Caki2 (cell line): ENCODE measurements at places on chromosomes 2 and 18. TPM values are rescaled to one million over a fixed set of nuclear protein-coding genes. Genes with fewer than 3 reads are reported as not detected.

The ALKAL2 gene
- total RNA-seq = 2.0 TPM in 1 of 2 replicates, not detected in the other

The SCN1A gene
- 0.03 TPM in 1 of 2 replicates, not detected in the other for total RNA-seq

The ERICH2 gene
- total RNA-seq = not detected in 2 replicates

The RPL37A gene
- 1,019 and 1,358 TPM in 2 replicates for total RNA-seq

The CHRNG gene
- total RNA-seq = not detected in 2 replicates

The ASB18 gene
- not detected in 2 replicates for total RNA-seq

The C18orf54 gene
- total RNA-seq = 5.6 and 23.0 TPM in 2 replicates

The ZNF142 gene
- total RNA-seq = 1.4 and 5.4 TPM in 2 replicates

GRCh38 chr2:124652099-124652498 is 627.0 kb downstream of the CNTNAP5 start:
- no peak for DNase-seq

DNA sequence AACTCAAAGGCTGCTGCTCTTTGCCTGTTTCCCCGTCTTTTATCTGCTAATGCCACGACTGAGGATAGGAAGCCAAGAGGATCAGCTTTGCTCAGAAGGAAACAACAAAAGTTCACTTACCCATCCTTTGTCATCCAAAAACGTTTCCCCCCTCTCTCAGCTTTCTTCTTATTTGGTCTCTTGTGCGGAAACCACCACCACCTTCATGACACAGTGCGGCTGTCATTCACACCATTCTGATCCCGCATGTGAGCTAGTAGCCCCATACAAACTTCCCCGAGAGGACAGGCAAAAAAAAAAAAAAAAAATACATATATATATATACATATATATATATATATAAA is 656 bp downstream of the LRRTM4 start:
- DNase-seq = no peak

- peak; percentile 65 for DNase-seq
Observed at GRCh38 chr18:5197032-5197434, at the start of gene AKAIN1. AKAIN1 (minus strand) TSS chr18:5197257; CDS start chr18:5197053, 204 bp downstream.

GRCh38 chr2:207813221-207813916 is 43.7 kb upstream of the FZD5 start:
- no peak for DNase-seq

DNA sequence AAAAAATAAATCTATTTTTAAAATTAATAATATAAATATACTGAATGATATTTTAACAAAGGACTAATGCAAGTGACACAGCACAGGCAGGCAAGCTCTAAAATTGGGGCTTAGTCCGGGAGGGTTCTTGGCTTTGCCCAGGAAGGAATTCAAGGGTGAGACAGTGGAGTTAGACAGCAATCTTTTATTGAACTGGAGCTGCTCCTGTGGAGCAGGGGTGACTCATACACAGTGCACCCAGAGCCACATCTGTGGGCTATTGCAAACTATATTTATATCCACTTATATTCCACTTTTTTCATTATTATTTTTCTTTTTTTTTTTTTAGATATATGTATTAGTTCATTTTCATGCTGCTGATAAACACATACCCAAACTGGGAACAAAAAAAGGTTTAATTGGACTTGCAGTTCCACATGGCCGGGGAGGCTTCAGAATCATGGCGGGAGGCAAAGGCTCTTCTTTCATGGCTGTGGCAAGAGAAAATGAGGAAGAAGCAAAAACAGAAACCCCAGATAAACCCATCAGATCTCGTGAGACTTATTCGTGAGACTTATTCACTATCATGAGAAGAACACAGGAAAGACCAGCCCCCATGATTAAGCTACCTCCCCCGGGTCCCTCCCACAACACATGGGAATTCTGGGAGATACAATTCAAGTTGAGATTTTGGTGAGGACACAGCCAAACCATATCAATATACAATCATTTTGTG is 437.1 kb downstream of the BCL11A start:
- DNase-seq = no peak

DNA sequence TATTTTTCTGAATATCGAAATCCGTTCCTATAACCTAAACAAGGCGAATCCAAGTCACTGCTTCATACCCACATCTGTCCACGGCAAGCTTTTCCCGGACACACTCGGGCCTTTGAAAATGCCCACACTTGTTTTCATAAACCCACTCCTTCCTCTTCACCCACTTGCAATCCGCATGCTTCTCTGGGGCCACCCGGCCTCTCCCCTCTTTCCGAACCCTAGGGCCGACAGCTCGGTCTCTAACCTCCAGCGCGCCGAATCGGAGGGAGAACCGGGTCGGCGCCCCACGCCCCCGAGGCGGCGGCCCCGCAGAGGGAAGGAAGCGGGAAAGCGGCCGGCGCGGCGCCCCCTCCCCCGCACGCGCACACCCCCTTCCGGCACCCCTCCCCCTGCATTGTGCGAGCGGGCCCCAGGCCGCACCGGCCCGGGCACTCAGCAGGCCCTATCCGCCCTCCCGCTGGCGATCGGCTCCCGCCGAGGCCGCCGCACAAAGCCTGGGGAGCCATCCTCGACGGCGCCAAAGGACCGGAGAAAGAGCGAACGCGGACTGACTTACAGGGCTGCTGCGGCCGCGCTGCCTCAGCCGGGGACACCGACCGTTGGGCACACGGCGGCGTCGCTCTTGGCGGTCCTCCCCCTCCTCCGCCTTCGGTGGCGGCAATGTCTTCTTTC is 467 bp downstream of the PUM2 start:
- DNase-seq = peak; percentile 72

DNA sequence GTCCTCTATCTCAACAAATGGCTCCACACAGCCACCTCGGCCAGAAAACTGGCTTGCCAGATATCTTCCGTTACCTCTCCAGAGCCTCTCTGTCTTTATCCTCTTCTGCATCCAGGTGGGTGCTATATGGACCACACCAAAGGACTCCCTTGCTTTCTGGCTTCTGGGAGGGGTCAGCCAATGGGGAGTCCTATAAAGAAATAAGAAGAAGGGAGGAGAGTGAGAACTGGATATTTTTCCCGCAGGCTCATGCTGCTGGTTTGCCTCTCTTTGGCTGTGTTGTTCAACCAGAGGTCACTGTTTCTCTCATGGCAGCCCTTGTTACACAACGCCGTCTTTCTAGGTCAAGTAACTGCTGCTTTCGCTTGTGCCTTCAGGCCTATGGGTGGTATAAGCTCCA is 72.7 kb downstream of the POLE4 start:
- DNase-seq = no peak

GRCh38 chr18:57741273-57741672 is 61.8 kb downstream of the ATP8B1 start:
- DNase-seq = no peak

DNA sequence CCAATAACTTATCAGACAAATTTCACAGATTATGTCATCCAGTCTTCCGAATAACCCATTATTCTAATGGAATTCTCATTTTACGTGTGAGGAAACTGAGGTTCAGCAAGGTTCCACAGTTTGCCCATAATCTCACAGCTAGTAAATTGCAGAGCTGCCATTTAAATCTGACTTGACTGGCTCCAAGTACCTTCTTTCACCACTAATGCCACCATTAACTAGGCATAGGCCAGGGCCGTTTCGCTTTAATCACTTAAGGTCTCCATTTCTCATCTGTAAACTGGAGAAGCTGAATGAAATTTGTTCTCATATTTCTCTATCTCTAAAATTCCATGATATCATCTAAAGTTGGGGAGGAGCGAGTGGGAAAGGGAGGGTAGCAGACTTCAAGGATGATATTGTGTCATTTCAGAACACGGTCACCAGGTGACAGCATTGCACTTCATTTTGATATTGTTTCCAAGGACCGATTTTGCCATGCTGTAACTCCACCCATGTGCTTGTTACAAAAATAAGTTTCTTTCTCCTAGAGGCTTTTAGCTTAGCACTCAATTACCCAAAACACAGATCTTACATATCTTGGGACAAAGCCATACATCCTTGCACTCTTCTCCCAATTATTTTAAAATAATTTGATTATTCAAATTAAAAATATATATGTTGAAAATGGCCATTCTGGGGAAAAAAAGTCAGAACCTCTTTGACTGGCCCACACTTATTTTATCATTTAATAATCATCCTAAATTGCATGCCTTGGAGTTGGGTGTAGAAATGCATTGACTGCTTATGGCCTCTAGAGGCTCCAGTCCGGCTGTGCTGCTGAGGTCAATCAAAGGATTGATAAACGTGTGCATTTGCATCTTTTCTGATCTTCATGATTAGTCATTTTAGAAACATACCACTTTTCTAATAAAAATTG is 123.8 kb downstream of the AKAIN1 start:
- peak; percentile 22 for DNase-seq

DNA sequence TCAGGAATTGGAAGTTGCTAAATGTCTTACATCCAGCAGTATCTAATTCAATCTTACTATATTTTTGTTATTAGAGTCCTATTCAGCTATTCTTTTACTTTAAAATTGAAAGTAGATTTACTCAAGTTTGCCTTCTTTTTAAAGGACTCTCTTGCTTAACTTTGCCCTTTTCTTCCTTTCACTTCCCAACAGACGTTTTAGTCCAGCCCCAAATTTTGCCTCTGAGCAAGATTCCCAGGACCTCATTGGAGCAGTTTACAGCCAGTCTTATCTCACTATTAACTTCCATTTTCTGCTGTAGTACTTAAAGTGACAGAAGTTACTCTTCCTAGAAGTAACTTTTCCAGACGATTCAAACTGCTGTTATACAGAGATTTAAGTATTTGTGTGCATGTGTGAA is 1.7 kb upstream of the PRKD3 start:
- no peak for DNase-seq

GRCh38 chr2:12304564-12305171 is 412.1 kb upstream of the TRIB2 start:
- DNase-seq = no peak

- no peak for DNase-seq
Observed at GRCh38 chr2:134341476-134341875, 87.6 kb downstream of the MGAT5 start.

- no peak for DNase-seq
Observed at GRCh38 chr18:9906481-9906880, 7.3 kb upstream of the VAPA start.
